Breast epithelium (tissue), 4 donors: ENCODE measurements at places on chromosomes 3 and 15. TPM values are rescaled to one million over a fixed set of nuclear protein-coding genes. Genes with fewer than 3 reads are reported as not detected.

GRCh38 chr3:38255627-38256026, 10.0 kb upstream of the SLC22A13 start:
- DNase-seq, result no peak

Gene C15orf62
- total RNA-seq, result 0.48 TPM

Gene MUC20
- 24.3 TPM for total RNA-seq

GRCh38 chr3:191170097-191170496, 28.9 kb upstream of the OSTN start:
- no peak for DNase-seq

- no peak for DNase-seq
Observed at GRCh38 chr3:5057272-5057671, 64.8 kb upstream of the ARL8B start.
